ENCODE measurements at places on chromosomes 2 and 18. TPM values are rescaled to one million over a fixed set of nuclear protein-coding genes. Genes with fewer than 3 reads are reported as not detected.

DNA sequence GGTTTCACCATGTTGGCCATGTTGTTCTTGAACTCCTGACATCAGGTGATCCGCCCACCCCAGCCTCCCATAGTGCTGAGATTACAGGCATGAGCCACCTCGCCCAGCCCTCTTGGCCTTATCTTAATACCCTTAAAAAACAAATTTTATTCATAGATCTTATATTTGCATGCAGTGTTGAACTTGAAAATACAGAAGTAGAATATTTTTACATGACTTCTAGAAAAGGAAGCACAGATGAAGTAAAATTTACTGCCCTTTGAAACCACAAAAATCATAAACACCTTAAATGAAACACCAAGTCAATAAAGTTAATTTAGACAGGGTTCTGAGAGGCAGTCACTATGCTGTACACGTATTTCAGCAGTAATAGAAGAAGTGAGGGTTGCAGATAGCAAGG is 145.7 kb downstream of the CERS6 start:
- DNase-seq, result no peak

DNA sequence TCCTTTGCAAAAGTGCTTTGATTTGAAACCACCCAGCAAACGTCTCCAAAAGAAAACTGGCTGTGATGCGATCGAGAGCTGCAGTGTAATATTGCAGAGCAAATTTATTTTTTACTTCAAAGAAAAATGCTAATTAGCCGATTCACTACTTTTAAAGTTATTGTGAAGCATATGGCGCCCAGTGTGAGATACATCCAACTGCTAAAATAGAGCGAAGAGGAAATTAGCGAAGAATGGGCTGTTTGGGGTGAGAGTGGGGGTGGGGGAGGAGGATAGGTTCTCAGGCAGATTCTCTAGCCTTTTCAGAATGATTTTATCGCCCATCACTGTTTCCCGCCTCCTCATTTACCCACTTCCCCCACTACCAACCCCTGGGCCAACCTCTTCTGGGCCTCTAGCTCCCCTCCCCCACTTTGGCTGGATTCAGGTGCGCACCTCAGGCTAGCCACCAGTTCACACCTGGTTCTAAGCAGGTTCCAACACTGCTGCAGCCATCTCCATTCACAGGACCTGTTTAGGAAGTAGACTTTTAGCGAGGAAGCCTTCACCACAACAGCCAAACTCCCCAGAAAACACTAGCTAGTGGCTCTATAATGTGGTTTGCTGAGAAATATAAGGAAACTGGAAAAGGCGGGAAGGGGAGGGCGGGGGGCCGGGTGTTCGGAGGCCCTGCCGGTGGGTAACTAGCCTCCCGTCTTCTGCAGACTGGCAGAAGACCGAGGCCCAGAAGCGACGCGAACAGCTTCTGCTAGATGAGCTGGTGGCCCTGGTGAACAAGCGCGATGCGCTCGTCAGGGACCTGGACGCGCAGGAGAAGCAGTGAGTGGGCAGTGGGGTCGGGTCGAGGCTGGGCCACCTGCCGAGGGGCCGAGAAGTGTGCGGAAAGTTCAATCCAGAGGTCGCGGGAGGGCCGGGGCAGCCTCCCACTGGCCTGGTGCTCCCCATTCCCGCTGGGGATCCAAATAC is 6.0 kb upstream of the OTX1 start:
- no peak for DNase-seq

- peak; percentile 50 for DNase-seq
These were observed 166.4 kb upstream of the MGAT5 start for GRCh38 chr2:134087371-134087921.

- no peak for DNase-seq
These were observed 21.3 kb downstream of the SKA1 start for GRCh38 chr18:50396005-50396660.

DNA sequence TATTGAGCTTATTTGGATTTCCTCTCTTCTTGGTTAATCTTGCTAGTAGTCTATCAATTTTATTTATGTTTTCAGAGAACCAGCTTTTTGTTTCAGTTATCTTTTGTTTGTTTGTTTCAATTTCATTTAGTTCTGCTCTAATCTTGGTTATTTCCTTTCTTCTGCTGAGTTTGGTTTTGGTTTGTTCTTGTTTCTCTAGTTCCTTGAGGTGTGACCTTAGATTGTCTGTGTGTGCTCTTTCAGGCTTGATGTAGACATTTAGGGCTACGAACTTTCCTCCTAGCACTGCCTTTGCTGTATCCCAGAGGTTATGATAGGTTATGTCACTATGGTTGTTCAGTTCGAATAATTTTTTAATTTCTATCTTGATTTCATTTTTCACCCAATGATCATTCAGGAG is 141.6 kb downstream of the ZNF236 start:
- DNase-seq, result no peak

GRCh38 chr2:12047761-12048160 is 301.3 kb downstream of the LPIN1 start:
- no peak for DNase-seq

The GPR75 gene
- total RNA-seq, result 2.2 TPM

The TMEM37 gene
- 149 TPM for total RNA-seq

DNA sequence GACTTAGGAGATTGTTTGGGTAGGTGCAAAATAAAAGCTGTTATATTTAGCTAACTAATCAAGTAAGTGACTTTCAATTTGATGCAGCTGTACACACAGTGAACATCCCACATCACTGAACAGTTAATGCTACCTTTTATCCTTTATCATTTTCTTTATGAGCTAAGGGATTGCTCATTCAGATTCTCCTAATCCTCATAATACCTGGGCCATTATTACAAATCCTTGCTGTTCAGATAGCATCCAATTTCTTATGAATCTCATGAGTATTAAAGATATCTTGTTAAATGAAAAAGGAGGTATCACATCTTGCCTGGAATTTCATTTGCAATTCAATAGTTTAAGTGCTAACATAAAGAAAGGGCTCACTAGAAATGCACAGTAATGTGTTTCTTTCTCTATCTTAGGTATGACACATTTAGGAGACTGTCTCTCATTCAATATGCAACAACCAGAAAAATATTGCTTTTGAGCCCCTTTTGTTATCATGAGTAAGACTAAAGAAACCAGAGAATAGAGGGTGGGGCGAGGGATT is 918.5 kb downstream of the CBLN2 start:
- DNase-seq, result no peak

DNA sequence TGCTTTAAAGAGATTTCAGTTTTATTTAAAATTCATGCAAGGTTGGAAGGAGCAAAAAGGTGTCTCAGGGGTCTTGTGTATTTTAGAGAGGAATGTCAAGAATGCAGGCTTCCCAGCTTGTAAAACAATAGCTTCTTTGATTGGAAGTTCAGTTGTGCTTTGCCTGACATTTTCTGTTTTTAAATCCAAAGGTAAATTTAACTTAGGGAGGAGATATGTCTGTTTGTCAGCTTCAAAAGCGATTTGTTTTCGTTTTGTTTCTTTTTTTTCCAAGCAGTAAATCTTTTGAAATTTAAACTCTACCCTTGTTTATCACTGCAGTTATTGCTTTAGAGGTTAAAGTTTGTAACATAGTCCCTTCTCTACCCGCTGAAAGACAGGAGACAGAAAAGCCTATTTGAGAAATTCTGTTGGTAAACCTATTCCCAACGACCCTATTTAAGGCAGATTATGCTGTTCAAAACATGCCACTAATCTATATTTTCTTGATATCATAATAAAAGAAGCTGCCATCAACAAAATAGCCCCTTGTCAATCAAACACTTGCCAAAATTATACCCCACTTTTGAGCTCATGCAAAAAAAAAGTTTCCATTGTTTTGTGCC is 639.6 kb downstream of the IRS1 start:
- DNase-seq, result no peak

DNA sequence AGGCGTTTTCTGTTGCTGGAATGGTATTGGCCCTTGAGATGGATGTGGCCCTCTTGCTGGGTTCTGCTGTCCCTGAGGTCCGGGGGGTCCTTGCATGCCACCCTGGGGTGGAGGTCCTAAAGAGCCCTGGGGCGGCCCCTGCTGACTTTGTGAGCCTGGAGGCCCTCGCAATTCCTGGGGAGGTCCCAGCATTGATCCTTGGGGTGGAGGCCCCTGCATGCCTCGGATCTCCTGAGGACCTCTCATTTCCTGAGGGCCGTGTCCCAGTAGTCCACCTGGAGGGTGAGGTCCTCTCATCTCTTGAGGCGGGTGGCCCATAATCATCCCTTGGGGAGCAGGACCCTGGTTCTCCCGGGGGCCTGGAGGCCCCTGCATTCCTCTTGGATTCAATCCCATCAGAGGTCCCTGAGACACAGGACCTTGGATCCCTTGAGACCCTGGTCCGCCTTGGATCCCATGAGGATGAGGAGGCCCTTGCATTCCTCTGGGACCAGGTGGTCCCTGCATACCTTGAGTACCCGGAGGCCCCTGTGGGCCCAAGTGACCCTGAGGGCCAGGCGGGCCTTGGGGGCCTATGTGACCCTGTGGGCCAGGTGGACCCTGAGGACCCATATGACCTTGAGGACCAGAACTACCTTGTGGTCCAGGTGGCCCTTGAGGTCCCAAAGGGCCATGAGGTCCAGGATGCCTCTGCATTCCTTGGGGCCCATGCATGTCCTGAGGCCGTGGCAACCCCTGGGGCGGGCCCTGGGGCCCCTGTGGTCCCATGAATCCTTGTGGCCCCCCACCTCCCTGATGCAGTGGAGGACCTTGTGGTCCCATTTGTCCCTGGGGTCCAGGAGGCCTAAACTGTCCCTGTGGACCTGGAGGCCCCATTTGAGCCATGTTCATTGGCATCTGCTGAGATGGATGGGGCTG is 18.3 kb downstream of the SFT2D3 start:
- no peak for DNase-seq

The MERTK gene
- 20.4 TPM for total RNA-seq

DNA sequence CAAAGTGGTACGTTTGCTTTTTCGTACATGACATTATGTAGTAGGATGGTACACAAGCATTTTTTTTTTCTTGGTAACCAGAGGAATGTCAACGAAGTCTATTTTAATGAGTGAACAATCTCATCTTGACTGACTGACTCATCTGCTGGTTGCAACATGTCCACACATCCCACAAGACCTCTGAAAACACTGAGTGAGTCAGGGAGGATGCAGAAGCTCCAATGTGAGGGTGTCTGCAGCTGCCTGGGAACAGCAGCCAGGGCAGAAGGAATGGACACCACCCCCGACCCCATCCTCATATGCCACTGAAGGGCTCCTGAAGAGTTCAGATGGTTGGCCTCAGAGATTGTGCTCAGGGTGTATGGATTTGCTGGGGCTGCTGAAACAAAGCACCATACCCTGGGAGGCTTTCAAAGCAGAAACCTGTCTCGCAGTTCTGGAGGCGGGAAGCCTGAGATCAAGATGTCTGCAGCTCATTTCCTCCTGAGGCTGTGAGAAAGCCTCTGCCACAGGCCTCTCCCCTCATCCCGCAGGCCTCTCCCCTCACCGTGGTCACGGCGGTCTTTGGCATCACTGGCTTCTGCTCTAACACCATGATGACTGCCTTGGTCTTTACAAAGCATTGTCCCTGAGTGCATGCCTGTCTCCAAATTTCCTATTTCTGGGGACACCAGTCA is 124.6 kb downstream of the LRATD1 start:
- no peak for DNase-seq

DNA sequence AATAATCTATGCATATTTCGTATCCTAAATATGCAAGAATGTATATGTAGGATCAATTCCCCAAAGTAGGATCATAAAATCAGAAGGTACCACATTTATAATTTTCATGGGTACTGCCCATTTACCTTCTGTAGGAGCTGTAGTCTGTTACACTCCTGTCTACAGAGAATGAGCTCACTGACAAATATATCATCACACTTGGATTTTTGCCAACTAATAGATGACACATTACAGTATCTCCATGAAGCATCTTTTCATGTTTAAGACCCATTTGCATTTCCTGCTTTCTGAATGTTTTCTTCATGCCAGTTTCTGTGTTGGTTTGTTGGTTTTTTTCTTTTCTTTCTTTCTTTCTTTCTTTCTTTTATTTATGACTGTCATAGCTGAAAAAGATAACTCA is 70.9 kb upstream of the EML6 start:
- no peak for DNase-seq

The ACOXL gene
- total RNA-seq, result not detected

- no peak for DNase-seq
These were observed 42.9 kb upstream of the MYO1B start for GRCh38 chr2:191202209-191202721.

The KCNG2 gene
- total RNA-seq, result not detected

The PARD3B gene
- total RNA-seq, result 28.0 TPM

The FOSL2 gene
- 162 TPM for total RNA-seq

DNA sequence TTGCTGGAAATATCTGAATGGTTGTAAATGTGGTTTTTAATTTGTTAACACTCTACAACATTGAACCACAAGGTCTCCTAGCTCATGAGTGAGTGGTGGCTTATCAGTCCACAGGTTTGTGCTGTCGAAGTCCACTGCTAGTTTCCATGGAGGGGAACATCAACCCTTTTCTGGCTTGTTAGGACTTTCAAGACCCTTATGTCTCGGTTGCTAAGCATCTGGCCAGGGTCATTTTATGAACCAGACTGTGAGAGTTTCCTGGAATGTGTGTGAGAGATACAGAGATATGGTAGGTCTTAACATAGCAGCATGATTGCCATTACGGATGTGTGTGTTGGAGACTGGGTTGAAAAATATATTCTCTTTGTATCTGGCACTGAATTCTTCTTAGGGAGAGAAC is 36.9 kb downstream of the KCNE4 start:
- DNase-seq, result no peak

DNA sequence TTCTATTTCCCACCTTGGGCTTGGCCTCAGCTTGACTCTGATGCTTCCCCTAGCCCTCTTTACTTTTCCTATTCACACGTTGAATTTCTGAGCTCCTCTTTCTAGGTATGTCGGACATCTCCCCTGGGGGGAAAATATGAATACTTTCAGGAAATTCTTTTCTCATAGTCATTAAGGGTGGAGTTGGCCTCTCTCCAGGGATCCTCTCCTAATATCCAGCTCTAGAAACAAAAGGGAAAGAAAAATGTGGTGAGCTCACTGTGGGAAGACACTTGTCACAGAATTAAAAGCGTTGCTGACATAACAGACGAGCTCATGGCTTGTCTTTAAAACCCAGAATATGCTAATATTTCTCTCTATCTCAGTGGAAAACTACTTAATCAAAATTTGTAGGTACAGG is 132.7 kb upstream of the MEX3C start:
- no peak for DNase-seq

Data from mucosa of gallbladder (tissue), 1 donor.